ENCODE measurements at places on chromosomes 1 and 21.

- DNase-seq = no peak
Observed at GRCh38 chr1:90717665-90718410, 736 bp upstream of the BARHL2 start.

DNA sequence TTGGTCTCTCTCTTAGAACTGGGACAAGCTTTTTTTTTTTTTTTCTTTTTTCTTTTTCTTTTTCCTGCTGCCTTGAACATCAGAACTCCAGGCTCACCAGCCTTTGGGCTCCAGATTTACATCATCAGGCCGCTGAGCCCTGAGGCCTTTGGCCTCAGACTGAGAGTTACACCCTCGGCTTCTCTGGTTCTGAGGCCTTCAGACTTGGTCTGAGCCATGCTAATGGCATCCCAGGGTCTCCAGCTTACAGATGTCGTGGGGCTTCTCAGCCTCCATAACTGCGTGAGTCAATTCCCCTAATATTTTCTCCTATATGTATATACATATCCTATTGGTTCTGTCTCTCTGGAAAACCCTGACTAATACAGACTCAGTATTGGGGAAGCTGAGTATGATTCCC, 36.5 kb upstream of the RC3H1 start:
- DNase-seq = no peak

GRCh38 chr21:42215942-42216725, 2.8 kb upstream of the ABCG1 start:
- DNase-seq = no peak

- no peak for DNase-seq
Observed at GRCh38 chr21:44074315-44074958, 32.8 kb upstream of the PWP2 start.

DNA sequence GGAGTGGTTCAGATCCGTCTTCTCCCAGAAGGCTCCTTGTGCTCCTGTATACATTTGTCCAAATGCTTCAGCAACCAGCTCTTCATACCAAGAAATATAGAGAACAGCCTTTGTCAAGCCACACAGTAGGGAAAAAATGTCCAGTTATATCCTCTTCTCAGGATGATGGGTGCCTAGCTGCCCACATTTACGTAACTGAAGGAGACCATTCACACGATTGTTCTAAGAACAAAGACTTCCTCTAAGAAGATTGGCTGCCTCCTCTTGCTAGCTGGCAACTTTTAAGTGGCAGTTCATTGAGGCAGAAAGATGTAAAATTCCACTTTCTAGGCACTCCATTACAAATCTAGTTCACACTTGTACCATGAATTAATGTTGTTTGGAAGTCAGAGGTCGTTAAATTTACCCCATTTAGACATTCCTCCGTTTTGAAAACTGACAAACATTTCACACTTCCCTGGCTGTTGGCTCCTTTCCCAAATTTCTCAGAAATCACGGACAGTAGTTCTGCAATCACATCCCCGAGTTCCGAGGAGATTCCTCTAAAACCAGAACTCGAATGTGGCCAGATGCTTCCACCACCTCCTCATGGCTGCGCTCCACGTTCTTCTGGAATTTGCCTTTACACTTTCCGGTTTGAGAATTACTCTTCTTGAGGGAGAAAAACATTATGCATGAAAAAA, 45.6 kb upstream of the CSF1 start:
- DNase-seq = no peak

- peak; percentile 35 for DNase-seq
Observed at GRCh38 chr1:20521960-20522861, 14.3 kb upstream of the MUL1 start.
